GM12865 (cell line): ENCODE measurements at places on chromosomes 2 and 18.
A peak's percentile ranks its signal among the peaks of the same experiment; 100 is the strongest.

GRCh38 chr2:45776160-45776955 lies 124.9 kb downstream of the PRKCE start:
- DNase-seq, result no peak

DNA sequence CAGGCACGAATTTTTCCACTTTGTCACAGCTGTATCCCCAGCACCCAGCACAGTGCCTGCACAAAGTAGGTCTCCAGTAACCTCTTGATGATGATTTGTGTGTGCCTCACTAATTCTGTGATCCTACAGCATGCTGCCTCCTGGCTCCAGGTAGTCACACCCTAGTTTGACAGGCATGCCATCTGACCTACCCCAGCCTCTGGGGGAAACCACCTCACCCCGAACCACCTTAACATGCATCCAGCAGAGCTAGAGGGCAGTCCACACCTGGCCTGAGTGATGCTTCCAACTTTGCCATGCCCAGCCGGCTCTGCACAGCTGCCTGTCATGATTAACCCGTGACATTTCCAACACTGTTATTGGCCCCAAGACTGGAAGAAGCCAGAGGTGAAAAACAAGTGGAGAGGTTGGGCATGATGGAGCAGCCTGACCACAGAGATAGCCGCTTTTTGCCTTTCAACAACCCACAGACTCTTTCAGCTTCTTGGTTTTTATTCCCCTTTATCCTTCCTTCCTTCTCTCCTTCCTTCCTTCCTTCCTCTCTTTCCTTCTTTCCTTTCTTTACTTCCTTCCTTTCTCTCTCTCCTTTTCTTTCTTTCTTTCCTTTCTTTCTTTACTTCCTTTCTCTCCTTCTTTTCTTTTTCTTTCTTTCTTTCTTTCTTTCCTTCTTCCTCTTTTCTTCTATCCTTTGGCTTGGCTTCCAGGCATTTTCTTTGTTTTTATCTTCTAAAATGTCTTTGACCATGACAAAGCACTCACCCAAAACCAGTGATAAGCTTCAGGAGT lies 294.4 kb upstream of the SIX2 start:
- DNase-seq, result no peak

DNA sequence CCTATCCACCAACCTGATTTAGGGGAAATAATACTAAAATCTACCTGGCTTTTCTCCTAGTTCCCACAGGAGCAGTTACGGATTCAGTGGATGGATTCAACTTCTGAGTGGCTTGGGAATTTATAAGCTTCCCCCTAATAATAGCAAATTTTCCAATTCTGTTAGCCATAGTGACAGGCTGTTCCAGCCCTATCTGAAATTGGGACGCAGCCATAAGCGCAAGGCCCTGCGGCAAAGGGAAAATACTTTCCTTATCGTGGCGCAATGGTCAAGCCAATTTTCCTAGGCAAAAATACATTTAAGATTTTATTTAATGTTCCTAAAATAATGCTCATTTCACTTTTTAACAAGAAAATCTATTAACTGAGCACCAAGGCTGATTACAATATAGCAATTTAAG lies 49.7 kb downstream of the CDH2 start:
- DNase-seq, result no peak

- no peak for DNase-seq
Observed at GRCh38 chr18:32343634-32344033, 127.0 kb downstream of the GAREM1 start.

DNA sequence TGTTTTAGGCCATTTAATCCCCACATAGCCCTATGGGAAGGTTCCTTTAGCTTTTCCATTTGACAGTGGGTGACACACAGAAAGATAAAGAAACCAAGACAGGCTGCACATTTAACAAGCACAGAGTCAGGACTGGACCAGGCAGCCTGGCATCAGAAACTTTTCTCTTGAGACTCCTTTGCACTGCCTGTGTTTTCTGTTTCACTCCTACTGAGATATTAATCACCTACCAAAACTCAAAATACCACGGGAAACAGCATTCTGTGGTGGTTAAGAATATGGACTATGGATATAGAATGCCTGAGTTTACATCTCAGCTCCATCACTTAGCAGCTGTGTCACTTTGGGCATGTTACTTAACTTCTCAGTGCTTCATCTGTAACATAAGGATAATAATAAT lies 73.3 kb downstream of the CTAGE1 start:
- DNase-seq, result no peak

GRCh38 chr18:31876707-31877106 lies 66.2 kb downstream of the TRAPPC8 start:
- no peak for DNase-seq

- DNase-seq, result no peak
Observed at GRCh38 chr2:111178730-111179405, 58.2 kb downstream of the BCL2L11 start.

DNA sequence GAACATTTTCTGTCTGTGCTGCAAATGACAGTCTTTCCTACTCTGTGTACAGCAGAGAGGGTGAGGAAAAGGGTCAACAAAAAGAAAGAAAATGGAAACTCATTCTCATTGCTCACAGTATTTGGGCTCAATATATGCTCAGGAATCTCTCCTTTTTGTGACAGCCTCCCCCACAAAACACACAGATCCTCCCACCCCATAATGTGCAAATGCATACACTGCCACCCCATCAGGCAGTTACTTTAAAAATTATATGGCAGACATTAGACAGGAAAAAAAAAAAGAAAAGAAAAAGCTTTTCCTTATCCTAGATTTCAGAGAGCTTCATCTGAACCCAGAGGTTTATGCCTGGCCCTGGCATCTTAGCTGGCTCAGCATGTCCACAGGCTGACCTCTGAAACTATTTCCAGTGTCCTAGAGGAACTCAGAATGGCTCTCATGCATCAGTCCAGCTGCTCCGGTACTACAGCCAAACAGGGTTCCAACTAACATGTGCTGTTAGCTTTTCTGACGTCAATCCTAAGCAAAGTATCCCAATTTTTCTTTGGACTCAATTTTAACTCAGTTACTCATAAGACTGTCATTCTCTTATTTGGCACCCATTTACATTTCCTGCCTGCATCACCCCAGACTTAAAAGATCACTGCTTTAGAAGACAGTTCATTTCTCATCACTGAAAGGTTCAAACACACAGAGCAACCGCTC lies 105.9 kb downstream of the RBMS1 start:
- DNase-seq, result no peak

- no peak for DNase-seq
Observed at GRCh38 chr2:206345606-206346005, 71.1 kb downstream of the ZDBF2 start.

GRCh38 chr18:51655327-51655698 lies 457.8 kb upstream of the MEX3C start:
- peak; percentile 61 for DNase-seq

GRCh38 chr2:54429811-54430551 lies 26.1 kb upstream of the SPTBN1 start:
- DNase-seq, result peak; percentile 9

- DNase-seq, result no peak
Observed at GRCh38 chr2:179532863-179533278, 268.2 kb upstream of the SESTD1 start.

DNA sequence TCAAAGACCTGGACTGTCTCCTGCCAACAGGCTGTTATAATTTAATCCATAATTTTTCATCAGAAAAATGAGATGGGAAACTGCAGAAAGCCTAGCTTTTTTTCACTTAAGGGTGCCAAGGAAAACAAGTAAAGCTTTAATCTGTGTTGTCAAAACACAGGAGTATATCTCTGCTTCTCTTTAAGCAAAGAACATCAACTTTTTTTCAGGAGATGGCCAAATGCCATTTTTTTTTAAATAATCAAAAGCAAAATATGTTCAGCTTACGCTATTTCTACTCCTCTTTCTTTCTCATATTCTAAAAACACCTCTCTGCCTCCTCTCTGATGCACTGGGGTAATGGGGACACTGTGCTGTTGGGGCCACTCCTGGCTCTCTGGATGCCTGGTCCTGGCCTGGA lies 73.1 kb upstream of the NXPH2 start:
- no peak for DNase-seq

GRCh38 chr2:67214585-67215185 lies 182.4 kb upstream of the ETAA1 start:
- no peak for DNase-seq

DNA sequence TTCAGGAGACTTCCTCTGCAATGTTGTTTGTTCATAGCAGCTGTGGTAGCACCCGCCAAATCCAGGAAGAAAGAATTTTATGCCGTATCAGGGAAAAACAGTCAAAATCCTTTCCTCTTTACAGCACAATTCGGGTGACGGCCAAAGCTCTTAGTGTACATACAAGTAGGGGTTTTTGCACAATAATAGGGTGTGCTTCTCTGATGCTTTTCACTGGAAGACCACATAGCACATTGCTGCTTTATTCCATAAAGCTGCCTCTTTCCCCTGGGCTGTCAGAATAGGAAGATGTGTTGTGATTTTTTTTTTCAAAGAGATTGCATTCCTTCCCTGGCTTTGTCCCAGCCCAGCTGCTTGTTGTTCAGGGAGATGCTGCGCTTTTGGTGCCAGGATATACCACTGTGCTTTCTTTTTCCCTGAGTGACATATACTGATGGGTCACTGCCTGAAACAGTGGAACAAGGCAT lies 27.2 kb upstream of the LANCL1 start:
- DNase-seq, result no peak

DNA sequence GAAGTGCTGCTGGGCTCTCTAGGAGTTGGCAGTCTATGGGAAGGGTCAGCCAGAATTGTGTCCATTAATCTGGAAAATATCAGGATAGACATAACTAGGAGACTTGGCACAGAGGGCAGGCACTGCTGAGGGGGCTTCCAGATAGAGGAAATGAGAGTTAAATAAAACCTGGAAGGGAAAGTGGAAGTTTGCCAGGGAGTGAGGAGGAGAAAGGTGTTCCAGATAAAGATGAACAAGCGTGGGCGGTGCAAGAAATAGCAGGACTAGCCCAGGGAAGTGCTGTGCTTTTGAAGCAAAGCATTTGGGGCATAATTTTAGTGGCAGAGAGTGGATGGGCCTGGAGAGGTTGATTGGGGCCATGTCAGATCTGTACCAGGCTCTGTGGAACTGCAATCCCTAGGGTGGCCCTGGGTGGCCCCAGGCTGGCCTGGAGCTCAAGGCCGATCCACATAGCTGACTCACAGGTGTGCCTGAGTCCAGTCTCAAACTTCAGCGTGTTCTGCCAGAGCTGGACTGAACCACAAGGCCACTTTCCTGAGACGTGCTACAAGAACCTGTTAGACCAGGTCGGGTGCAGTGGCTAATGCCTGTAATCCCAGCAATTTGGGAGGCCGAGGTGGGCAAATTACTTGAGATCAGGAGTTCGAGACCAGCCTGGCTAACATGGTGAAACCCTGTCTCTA lies 26.9 kb downstream of the GALM start:
- DNase-seq, result no peak

DNA sequence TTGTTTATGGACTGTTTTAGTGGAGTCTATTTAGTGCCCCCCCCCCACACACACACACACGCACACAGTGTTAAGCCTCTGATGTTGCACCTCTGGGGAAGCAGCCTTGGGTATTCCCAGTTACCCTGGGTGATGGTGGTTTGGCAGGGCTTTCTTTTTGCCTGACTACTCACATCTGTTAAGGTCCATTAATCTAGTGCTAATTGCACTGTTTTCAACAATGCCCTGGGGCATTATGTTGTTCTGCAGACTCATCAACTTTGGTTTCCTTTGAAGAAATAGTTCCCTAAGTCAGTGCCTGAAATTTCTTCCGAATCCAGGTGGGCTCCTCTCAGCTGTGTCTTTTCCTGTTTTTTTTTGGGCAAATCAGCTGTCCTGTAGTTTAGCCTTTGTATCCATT lies 34.7 kb downstream of the SPOPL start:
- peak; percentile 78 for DNase-seq

- no peak for DNase-seq
Observed at GRCh38 chr2:161974461-161974860, 99.6 kb downstream of the DPP4 start.

DNA sequence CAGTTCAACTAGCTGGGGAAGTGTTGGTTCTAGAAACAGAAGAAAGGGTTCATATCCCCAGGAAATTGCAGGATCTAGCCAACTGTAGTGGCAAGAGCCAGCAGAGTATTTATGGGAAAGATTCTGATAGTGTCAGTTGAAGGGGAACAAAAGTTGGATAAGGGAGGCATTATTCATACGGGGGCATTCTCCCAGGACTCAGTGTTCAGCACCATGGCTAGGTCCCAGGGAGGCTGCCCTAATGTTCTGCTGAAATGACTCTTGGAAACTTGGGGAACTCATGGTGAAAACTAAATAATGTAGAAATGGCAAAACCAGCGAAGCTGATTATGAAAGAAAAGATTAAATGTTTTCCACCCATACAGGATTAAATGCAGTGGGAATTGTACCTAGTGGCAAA lies 543.7 kb downstream of the TRIB2 start:
- no peak for DNase-seq

GRCh38 chr2:67526283-67526682 lies 129.2 kb downstream of the ETAA1 start:
- no peak for DNase-seq

DNA sequence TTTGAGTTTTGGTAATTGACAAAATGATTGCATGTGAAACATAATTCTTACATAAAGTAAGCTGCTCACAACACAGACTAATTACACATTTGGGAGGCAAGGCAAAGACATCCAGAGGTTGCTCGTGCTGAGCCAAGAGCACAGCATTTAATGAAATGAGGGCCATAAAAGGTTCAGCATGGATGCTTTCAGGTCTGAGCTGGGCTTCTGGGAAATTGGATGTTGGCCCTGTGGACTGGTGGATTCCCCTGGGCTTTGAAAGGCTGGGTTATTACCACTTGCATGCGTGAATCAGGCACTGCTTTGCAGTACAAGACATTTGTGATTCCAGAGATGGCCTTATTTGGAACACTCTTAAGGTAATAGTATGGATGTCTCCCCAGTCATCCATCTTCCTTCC lies 533.5 kb upstream of the NRP2 start:
- DNase-seq, result no peak

DNA sequence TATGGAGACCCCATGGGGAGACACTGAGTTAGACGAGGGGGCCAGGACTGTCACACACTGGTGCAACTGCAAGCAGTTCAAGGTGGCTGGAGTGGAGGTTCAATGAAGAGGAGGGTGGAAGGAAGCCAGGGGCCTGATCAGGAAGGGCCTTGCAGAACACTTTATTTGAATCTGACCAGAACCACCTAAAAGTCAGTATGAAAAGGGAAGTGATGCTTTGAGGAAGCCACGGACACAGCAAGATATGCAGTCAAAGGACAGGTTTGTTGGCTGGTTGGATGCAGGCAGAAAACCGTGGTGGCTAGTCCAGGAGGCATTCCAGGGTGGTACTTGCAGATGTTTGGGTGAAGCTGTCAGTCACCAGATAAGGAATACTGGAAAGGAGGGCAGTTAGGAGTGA lies 3.5 kb upstream of the FAM124B start:
- peak; percentile 48 for DNase-seq

GRCh38 chr2:207408086-207408794 lies 121.5 kb upstream of the CREB1 start:
- peak; percentile 67 for DNase-seq
